Pulmonary artery endothelial cell (primary cell): ENCODE measurements at places on chromosomes 7 and 10.

GRCh38 chr7:158825628-158826289 lies 3.5 kb downstream of the ESYT2 start:
- DNase-seq, result no peak

DNA sequence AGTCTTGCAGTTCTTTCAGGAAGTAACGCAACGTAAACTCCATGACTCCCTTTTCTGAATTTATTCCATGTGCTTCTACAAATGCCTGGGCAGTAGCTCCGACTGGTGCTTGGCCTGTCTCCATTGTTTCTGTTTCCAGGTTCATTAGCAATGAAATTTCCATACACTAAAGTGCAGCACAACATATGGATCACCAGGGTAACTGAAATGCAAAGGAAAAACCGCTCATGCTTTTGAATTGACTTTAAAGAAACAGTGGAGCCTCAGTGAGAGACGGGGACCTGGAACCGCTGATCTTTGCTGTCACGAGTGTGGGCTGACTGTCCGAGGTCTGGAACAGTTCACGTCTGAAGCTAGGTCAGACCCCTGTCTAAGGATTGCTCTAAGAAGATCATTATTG lies 126.5 kb upstream of the IGFBP3 start:
- no peak for DNase-seq

- DNase-seq, result no peak
These were observed 191.4 kb downstream of the SEMA3A start for GRCh38 chr7:84003191-84003590.

DNA sequence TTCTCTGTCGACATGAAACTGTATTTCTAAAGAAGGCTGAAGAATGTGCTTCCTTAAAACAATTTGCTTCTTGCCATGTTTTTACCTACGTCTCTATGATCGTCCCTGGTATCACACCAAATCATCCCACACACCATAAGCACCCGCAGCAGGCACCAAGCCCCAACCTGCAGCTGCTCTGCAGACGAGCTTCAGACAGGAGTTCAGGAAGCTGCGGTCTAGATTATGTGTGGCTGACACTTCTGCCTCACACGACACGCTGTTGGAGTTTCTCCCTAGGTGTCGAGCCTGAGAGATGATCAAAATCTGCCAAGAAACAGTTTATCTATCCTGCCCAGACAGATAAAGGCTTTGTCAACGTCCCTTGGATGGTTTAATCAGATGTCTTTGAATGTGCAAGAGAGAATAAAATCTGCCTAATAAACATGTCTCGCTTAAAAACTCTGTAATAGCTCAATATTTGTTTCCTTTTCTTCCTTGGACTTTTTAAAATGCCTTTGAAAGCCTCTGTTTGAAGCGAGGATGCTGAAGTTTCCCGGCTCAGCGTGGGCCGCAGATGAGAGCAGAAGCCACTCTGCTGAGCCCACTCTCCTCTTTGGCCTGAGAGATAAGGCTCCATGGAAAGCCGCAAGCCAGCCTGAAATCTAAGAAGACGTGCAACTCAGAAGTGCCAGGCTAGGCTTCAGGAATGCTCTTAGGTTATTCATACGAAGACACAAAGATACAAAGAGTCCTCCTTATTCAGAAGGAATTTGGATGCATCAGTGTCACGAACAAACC lies 158.3 kb upstream of the PFKP start:
- no peak for DNase-seq

DNA sequence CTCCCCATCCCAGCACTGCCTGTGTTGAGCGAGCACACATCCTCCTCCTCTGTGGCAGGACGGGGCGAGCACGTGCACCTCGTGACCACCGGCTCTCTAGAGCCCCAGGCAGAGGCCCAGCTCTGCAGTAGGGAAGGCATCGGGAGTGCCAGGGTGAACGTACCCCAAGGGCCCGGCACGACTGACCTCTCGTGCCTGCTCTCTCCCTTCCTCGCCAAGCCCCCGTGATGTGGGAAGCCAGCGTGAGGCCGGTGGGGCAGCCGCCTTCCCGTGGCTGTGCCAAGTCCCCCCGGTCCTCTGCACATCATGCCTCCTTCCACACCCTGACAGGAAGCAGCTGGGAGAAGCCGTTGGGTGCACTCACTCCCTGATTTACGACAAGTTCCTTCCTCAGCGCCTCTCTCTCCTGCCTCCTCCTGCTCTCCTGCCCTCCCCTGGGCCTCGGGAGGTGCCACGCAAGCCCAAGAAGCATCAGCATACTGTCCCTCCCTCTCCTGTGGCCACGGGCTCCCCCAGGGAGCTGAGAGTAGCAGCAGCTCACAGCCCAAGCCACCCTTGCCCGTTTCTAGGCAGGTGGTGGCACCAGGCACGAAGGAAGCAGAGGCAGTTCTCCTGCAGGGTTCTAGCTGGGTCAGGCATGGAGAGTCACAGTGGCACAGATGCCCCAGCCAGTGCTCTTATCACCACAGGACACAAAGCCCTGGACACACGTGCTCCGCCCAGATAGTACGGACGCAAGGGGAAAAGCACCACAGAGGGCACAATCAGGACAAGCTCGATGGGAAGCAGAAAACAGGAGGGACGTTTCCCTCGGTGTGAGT lies 47.0 kb downstream of the AMZ1 start:
- DNase-seq, result no peak

DNA sequence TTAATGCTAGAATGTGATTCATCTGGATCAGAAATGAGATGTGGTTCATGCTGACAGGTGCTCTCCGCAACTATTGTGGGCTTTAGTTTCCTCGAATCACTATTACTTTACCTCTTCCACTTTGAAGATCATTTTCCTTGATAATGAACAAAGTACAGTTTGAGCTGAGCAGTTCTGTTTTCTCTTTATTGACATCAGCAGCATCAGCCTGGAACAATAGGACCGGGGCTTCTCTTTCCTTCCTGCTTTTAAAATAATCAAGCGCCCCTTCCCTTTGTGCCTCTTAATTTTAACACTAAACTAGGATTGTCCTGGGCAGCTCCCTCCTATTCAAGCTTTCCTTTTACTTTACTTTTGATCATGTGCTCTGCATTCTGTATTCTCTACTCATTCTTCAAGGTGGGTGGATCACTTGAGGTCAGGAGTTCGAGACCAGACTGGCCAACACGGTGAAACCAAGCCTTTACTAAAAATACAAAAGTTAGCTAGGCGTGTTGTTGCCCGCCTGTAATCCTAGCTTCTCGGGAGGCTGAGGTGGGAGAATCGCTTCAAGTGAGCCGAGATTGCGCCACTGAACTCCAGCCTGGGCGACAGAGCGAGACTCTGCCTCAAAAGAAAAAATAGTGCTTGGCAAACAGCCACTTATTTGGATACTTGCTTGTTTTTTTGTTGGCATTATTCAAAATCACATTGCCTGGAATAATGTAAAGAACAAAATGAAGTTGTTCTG lies 67.0 kb upstream of the RHEB start:
- no peak for DNase-seq
